Activated T-helper 2 cell treated with anti-CD3 and anti-CD28 coated beads, Interferon-gamma antibody, Interleukin-2, Interleukin-4, amounts not matched to agents 10 μg/mL and 5 μg/mL and 100 μg/mL, durations not matched to agents 14 hours and 24 hours and 36 hours (primary cell): ENCODE measurements at places on chromosomes 7 and 10. TPM values are rescaled to one million over a fixed set of nuclear protein-coding genes. Genes with fewer than 3 reads are reported as not detected.

The CDK13 gene
- total RNA-seq, result 45.5 and 47.4 TPM in 2 replicates

The ANKRD26 gene
- total RNA-seq, result 5.5 and 6.5 TPM in 2 replicates

DNA sequence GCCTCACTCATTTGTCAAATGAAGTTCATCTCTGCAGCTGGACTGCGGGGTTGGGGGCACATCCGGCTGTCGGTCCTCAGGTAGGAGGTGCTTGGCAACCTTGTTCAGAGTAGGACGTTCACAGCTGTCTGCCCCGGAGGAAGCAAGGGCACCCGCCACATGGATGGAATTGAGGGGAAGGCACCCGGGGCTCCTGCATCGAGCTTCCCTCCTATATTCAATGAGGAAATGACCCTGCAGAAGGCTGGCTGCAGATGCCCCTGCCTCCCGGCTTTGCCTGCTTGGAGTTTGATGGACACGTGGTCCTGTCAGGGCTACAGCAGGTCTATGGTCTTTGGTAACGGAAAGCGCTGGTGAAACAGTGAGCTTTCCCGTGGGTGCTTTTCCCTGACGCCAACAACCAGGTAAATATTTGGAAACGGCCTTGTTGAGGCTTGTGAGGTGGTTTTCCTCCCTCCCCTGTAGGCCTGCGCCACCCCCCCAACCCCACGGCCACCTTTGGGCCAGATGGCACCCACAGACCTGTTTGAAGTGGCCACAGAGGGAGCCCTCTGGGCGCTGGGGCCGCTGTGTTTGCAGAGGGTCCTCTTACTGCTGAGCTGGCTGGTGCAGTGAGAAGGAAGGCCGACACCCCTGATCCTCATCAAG is 32.9 kb downstream of the HTRA1 start:
- DNase-seq, result no peak

DNA sequence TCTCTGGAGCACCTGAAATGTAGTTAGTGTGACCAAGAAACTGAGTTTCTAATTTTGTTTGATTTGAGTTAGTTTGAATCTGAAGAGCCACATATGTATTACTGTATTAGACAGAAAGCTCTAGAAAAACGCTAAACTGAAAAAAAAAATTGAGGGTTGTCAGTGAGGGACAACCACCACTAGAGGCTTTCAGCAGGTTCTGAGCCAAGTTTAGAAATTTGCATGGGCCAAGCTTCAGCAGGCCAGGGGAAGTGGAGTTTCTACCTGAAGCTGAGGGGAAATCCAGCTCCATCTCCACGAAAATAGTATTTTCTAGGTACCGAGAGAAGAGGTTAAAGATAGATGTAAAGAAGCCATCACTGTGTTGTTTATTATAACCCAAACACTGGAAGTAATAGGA is 77.9 kb upstream of the PLXNA4 start:
- no peak for DNase-seq

DNA sequence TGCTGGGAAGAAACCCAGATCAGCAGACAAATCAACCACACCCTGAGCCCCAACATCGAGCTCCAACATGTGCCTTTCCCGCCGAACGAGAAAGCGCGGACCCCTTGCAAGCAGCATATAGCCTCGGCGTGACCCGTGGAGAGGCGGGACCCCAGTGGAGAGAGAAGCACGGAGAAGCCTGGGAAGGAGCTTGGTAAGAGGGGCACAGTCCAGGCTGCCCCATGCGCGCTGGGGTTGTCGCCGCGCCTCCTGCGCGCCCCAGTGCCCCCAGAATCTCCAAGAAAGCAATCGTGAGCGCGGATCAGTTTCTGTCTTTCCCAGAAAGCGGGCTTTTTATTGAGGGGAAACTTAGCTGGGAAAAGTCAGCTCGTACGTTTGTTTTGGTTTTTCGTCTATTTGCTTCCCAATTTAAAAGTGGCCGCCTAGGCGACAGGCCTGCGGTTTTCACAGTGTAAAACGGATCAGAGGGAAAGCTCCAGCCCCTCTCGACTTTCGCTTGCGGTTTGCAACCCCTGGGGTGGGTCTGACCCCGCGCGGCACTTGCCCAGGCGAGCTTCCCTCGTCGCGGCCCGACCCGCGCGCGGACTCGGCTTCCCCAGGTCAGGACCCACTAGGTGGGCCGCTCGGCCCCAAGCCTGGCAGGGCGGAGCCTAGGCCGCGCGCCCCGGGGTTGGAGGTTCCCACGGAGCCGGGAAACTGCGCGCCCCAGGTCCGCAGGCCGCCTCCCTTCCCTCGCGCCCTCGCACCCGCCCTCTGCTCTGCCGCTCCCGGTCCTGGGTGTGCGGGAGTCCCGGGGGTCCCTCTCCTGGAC is 31.1 kb downstream of the SKIDA1 start:
- no peak for DNase-seq

- no peak for DNase-seq
These were observed 9.3 kb downstream of the ZC3HAV1L start for GRCh38 chr7:139026551-139026950.

DNA sequence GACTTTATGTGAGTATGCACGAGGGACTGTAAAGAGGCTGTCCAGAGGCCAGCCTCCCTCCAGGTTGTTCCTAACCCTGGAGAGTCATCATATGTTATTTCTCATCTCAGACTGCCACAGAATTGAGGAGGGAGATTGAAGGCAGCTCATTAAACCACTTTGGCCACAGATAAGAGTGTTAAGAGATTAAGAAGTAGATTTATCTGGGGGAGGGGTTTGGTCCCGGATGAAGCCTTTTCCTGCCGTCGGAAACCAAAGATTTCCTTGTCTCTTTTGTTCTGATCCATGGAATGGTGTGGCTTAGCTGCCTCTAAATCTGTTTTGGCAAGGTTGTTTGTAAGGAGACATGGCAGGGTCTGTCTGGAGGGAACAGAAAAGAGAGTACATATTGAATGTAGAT is 338.8 kb downstream of the AUTS2 start:
- no peak for DNase-seq

GRCh38 chr10:82558014-82558607 is 683.1 kb downstream of the NRG3 start:
- DNase-seq, result no peak

DNA sequence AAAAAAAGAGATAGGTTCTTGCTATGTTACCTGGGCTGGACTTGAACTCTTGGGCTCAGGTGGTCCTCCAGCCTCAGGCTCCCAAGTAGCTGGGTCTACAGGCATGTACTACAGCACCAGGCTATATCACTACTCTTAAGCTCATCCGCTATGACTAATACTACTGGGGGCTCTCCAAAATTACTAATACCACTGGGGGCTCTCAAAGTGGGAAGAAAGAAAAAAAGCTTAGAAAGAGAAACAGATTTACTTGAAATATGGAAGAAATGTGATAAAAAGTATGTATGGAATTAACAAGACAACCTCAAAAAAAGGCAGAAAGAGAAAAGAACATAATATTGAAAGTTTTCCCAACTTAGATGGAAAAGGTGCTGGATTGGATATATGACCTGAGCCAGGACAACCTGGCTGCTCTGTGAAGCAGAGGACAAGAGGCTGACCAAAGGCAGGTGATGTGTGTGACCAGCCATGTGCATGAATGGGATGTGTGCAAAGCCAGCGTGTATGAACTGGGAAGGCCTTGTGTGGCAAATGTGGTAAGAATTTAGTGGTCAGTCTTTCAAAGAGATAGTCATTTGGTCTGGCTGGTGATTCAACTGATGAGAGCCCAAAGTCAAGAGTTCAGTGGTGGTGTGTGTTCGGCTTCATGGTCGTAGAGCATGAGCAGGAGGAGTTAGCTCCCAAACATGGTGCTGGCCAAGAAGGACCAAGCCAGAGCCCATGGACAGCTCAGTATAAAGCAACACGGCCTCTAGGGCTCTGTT is 232.4 kb upstream of the KLF14 start:
- DNase-seq, result no peak

- peak; percentile 1 for DNase-seq
These were observed 131.4 kb downstream of the TCERG1L start for GRCh38 chr10:131180086-131180485.

DNA sequence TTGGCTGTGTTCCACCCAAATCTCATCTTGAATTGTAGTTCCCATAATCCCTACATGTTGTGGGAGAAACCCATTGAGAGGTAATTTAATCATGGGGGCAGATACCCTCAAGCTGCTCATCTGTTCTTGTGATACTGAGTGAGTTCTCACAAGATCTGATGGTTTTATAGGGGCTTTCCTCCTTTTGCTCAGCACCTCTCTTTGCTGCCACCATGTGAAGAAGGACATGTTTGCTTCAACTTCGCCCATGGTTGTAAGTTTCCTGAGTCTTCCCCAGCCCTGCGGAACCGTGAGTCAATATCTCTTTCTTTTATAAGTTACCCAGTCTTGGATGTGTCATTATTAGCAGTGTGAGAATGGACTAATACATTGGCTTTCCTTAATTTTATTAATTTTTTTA is 527.8 kb downstream of the MDFIC start:
- no peak for DNase-seq
